ENCODE measurements at places on chromosomes 4 and X. TPM values are rescaled to one million over a fixed set of nuclear protein-coding genes. Genes with fewer than 3 reads are reported as not detected.

Gene CYTL1
- total RNA-seq = 1.7 TPM

GRCh38 chr4:20883231-20883630, 183.0 kb downstream of the PACRGL start:
- no peak for DNase-seq

Gene EXOC1L
- total RNA-seq = not detected

DNA sequence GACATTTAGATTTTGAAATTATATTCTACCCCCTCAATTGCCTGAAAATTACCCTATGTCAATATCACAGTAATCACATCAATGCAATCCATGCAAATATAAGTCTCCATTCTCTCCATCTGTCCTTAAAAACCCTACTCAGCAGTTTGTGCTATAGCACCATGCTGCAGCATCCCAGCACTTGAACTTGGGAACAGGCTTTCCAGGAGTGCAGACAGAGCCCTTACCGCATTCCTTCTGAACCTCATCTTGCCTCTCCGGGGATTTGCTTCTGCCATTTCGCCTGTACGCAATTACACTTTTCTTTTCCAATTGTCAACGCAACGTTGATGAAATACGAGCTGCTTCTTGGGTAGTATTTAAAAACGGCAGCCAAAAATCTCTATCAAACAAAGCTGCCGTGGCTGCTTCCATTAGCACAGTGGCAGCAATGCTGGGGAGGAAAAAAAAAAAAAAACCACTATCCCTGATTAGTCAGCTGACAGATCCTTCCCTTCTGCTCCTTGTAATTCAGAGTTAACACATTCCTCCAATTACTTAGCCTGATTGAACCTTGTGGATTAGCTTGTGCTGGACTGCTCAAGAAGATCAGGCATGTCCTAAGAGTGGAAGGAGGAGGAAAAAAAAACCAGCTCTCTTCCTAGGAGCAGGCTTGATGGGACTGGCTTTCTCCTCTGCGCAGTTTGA, 65.6 kb downstream of the MCF2 start:
- peak; percentile 34 for DNase-seq

- no peak for DNase-seq
Observed at GRCh38 chrX:132810964-132811712, 147.3 kb downstream of the HS6ST2 start.

DNA sequence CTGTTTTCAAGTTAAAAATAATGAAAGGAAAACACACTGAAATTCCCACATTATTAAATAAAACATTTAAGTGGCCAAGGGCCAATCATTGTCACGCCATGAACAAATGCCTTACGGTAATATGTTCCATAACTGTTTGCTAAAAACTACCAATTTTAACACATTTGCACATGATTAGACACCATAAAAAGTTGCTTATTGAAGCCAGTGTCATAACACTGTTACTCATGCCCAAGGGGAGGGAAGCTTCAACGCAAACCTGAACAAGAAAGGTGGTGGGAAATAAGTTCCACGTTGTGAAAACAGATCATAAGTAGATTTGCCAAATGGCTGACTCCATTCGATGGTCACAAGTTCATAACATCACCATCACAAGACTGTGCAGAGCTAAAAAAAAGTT, 739.3 kb upstream of the FAM241A start:
- DNase-seq = no peak

GRCh38 chr4:28788929-28789490, 1928.4 kb downstream of the STIM2 start:
- DNase-seq = no peak

Gene SPATA18
- 5.5 TPM for total RNA-seq

Gene NDUFC1
- total RNA-seq = 56.2 TPM

GRCh38 chr4:75327804-75328512, 186.2 kb downstream of the RCHY1 start:
- DNase-seq = no peak

GRCh38 chr4:76156635-76157034, 8.4 kb upstream of the NUP54 start:
- no peak for DNase-seq

Gene NAP1L2
- total RNA-seq = 12.8 TPM

Gene LIAS
- total RNA-seq = 18.5 TPM

- no peak for DNase-seq
Observed at GRCh38 chr4:121227341-121227792, 63.2 kb upstream of the TNIP3 start.

GRCh38 chrX:118669435-118669834, 58.0 kb upstream of the IL13RA1 start:
- DNase-seq = no peak

Gene INPP4B
- total RNA-seq = 0.07 TPM

Gene BANK1
- total RNA-seq = 1.1 TPM

Gene TCEAL7
- 2.7 TPM for total RNA-seq

GRCh38 chr4:53688186-53688790, 97.0 kb upstream of the LNX1 start:
- no peak for DNase-seq

GRCh38 chr4:42562016-42562415, 94.9 kb downstream of the ATP8A1 start:
- DNase-seq = no peak

- DNase-seq = no peak
Observed at GRCh38 chrX:13252726-13253125, 67.1 kb downstream of the ATXN3L start.

DNA sequence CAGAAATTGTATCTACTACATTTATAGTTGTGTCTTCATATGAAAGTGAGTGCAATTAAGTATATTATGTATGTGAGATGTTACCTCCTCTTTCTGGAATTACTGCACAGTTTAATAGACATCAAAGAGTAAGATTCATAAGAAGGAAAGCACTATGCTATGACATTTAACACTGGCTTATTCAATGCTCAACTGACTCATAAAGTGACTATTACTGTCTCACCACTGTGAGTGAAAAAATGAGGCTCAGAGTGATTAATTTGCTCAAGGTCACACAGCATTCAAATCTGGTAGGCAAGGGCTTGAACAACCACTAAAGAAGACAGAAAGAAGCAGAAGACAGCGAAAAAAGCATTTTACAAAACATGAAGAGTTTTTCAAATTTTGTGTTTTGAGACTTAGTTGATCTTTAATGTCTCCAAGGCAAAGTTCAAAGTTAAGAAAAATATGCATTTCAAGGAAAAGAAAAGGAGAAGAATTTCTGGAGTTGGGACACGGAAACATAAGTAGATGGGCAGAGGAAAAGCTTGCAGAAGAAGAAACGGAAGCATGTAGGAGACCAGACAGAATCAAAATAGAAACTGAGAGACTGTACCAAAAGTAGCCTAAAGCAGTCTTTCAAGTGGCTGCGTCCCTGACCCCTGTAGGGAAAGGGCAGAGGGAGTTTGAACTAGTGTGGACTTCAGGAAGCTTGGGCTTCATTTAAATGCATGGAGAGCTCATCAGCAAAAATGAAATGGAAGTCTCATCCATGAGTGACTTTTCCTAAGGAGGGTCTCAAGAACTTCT, 66.3 kb downstream of the KCNIP4 start:
- no peak for DNase-seq

- DNase-seq = no peak
Observed at GRCh38 chr4:116328261-116328860, 757.0 kb downstream of the TRAM1L1 start.

Gene CFI
- not detected for total RNA-seq

DNA sequence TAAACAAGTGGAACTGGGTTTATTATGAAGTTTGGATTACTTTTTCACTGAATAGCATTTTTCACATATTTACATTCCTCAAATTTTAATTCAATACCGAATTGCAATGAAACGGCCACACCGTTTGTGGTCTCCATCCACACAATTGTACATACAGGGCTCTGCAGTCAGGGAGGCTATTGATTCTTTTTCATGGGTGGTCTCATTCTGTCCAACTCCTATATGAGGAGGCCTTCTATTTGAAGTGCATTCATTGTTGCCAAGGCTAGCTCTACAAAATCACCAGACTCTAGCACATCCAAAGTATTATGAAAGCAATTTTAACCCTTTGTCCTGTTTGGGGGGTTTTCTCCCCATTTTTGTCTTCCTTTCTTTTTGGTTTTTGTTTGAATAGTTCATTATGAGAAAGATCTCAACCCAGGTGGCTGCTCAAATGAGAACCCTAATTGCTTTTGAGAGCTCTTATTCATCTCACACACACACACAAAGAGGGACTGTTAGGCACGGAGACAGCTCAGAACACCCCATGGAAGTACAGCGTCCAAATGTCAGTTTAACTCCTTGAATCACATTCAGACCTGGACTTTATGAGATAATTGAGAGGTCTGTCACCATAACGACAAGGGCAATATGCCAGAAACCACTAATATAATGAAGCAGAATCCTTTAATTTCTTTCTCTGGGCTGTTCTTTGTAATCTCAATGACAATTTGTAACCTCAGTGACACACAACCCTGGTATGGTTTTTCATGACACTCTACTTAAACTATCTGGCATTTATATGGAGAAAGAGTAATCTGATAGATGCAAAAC, 79.4 kb downstream of the NLGN4X start:
- no peak for DNase-seq

- no peak for DNase-seq
Observed at GRCh38 chr4:2651998-2652397, 104.1 kb downstream of the TNIP2 start.

GRCh38 chrX:148537556-148538182, 37.3 kb downstream of the AFF2 start:
- no peak for DNase-seq

DNA sequence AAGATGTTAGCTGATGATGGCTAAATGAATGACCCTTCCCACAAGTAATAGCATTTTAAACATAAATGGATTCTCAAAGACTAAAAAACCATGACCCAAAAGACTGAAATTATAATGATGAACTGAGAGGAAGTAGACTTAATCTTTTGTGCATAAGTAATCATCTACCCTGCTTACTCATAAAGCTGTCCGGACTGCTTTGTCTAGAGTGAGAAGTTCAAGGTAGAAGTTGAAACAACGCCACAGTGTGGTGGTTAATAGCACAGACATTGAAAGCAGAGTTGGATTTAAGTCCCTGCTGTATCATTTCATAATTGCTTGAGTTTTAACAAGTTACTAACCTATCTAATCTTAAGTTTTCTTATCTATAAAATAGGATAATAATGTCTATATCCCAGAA, 346.6 kb downstream of the CENPC start:
- DNase-seq = peak; percentile 31

Gene KLHL8
- total RNA-seq = 6.8 TPM

- no peak for DNase-seq
Observed at GRCh38 chr4:180437601-180438000, 1805.6 kb upstream of the TENM3 start.

DNA sequence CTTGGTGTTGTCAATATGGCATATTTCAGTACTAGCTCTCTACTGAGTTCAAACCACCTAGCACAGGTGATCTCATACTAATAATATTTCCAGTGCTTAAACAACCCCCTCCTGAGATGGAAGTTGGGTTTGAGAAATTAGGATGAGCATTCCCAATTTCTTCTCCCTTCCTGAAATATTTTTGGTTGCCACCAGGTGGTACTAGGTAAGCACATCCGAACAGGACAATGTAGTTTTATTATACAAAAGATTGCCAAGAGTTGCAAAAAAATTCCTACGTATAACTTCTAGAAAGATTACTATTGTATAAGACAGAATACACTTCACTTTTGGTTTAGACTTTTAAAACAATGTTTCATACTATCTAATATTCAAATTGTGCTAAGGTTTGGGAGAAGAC, 484.5 kb downstream of the PACRGL start:
- DNase-seq = no peak

DNA sequence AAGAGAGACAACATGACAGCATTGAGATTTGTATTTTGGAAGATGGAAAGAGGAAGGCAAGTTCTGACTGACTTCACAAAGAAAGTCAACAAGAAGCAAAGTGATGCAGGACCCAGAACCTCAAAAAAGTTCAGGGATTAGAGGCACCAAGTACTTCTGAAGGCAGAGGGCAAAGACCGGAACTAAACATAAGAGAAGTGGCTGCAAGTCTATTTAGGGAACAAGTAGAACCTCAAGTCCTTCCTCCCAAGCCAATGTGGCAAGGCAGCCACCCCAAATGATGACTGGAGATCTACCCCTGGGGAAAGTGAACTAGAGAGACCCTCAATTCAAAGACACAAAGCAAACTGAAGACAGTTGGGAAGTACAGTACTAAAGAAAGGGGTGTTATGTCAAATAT, 46.6 kb downstream of the SLC39A8 start:
- DNase-seq = no peak

DNA sequence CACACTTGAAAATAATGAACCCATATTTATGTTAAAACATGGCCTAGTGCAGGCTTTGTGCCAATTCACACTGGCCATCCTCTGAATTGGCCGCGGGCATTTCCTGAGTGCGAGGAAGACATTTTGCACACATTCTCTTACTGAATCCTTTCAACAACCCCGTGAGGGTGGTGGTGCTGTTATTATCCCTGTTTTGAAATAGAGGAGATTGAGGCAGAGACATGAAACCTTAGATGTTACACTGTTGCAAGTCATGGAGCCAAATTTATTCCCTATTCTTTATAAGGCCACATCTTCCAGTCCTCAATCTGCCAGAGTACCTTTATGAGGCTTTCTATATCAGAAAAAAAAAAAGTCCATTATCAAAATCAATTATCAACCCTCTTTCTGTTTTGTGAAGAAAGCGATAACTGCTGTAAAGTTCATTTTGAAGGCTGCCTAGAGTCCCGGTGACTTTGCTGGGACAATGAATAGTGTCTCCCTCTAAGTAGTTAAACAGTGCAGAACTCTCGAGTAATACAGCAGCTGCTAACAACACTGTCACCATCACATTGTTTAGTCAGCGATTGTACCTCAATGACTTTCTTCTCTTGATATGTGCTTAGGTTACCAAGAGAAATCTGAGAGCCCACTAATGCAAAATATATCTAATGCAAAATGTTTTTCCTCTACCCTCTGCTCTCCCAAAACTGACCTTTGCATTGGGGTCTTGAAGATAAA, 242.3 kb upstream of the PPARGC1A start:
- DNase-seq = no peak

DNA sequence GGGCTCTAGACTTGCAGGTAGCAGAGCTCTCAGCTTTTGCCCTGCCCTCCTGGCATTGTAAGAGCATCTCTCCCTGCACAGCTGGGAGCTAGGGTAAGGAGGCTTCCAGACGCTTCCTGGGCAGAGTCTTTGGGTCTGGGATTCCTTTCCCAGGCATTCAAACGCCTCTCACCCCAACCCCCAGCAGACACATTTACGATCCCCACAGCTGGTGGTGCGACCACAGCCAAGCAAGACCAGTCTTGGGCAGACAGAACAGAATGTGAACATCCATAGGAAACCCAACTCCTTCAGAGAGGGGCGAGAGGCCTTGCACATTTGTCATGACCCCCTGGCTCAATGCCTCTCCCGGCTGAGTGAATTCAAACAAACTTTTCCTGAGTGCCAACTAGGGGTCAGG, 38.1 kb upstream of the CD99L2 start:
- DNase-seq = no peak

- DNase-seq = no peak
Observed at GRCh38 chr4:168699224-168699878, 202.5 kb downstream of the PALLD start.

All from H9 (cell line).